ENCODE measurements at places on chromosomes 1 and 21. TPM values are rescaled to one million over a fixed set of nuclear protein-coding genes. Genes with fewer than 3 reads are reported as not detected.

GRCh38 chr1:26327956-26328362, 10.2 kb downstream of the CD52 start:
- no peaks in the 10 kb centered on the region for H3K27me3 ChIP-seq
- H3K27ac ChIP-seq, result no peak overlapping the region
- peaks cover under 1% of the 10 kb centered on the region for H3K36me3 ChIP-seq
- DNase-seq, result no peak
- no peak overlapping the region for H3K4me3 ChIP-seq
- H3K4me1 ChIP-seq, result peaks cover 3% of the 10 kb centered on the region

DNA sequence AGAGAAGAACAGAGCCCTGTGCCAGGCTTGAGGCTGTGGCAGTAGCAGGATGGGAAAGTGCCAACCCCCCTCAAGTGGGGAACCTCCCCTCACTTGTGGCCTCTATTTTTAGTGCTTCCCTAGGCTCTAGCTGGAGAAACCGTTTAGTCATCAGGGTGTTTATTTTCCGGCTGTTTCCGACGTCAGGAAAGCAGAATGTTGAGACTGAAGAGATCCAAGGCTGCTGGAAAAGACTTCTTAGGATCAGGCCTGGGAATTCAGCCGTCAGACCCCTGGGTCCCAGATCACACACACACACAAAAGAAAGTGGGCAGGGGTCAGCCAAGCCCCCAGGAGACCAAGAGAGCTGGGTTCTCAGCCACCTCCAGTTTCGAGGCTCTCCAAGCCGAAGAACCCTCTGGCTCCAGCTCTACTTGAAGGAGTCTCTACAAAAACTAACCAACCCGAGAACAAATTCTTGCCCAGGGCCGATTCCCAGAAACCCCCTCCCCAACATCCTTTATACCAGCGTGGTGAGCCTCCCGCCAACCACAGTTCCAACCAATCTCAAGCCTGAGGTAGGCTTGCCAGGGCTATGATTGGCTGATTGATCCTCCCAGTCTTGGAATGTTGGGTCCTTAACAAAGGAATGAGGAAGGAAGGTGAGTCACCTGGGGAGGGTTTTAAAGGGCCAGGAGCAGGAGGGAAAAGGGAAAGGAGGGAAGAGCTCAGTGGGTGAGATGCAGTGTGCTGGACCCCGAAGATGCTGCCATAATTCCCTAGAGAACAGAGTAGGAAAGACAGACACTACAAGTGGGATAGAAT, 2.5 kb upstream of the MEF2D start:
- no peak overlapping the region for H3K4me3 ChIP-seq
- no peak for DNase-seq
- H3K27me3 ChIP-seq, result no peaks in the 10 kb centered on the region
- peaks cover 67% of the 10 kb centered on the region for H3K4me1 ChIP-seq

DNA sequence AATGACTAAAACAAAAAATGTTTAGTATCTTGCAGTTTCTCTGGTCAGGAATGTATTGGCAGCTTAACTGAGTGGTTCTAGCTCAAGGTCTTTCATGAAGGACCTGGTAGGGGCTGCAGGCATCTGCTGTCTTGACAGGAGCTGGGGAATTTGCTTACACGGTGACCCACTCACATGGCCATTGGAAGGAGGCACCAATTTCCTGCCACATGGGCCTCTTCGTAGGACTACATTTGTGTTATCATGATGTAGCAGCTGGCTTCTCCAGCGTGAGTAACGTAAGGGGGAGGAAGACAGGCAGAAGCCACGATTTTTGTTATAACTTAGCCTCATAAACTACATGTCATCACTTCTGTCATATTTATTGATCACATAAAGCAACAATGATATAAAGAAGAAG, 376.3 kb downstream of the AMY1C start:
- H3K27me3 ChIP-seq, result no peaks in the 10 kb centered on the region
- H3K4me1 ChIP-seq, result no peaks in the 10 kb centered on the region
- H3K36me3 ChIP-seq, result no peaks in the 10 kb centered on the region
- no peak overlapping the region for H3K4me3 ChIP-seq
- no peak overlapping the region for H3K27ac ChIP-seq

DNA sequence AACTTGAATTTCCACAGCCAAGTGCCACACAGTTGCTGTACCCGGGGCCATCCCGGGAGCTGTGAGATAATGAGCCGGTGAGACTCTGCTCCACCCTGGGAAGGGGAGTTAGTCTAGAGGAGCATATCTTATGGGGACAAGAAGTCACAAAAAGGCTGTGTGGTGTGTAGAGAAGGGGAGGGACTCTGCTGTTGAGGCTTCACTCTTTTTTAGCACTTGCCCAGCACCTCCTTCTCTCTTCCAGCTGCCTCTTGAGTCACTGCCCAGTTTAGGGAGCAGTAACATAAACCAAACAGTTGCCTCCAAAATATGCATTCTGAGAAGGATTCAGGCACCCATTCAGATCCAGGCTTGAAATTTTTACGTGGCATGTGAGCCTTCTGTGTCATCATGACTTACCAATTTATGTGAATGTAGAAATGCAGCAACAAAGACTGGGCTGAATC, 744 bp upstream of the WDR26 start:
- H3K4me3 ChIP-seq, result peak overlapping the region; percentile 81
- no peaks in the 10 kb centered on the region for H3K27me3 ChIP-seq
- peak; percentile 49 for DNase-seq
- peaks cover 50% of the 10 kb centered on the region for H3K4me1 ChIP-seq
- H3K36me3 ChIP-seq, result peaks cover 31% of the 10 kb centered on the region

DNA sequence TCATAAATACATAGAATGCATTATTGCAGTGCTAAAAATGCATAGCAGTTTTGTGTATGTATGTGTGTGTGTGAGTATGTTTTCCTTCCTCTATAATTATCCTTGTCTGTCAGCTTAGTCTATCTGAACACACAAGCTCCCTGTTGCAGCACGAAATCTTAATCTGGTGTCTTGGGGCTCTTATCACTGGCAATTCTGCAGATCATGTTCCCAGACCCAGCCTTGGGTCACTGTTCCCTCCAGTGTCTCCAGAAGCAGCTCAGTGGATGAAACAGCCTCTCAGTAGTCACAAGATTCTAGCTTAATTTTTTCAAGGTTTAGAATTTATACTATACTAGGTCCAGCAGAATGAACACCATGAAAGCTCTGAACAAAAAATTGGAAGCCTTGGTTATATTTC, 777.9 kb downstream of the MRPL39 start:
- H3K4me1 ChIP-seq, result no peaks in the 10 kb centered on the region
- H3K36me3 ChIP-seq, result no peaks in the 10 kb centered on the region
- no peak overlapping the region for H3K4me3 ChIP-seq
- no peak overlapping the region for H3K27ac ChIP-seq
- no peak for DNase-seq

DNA sequence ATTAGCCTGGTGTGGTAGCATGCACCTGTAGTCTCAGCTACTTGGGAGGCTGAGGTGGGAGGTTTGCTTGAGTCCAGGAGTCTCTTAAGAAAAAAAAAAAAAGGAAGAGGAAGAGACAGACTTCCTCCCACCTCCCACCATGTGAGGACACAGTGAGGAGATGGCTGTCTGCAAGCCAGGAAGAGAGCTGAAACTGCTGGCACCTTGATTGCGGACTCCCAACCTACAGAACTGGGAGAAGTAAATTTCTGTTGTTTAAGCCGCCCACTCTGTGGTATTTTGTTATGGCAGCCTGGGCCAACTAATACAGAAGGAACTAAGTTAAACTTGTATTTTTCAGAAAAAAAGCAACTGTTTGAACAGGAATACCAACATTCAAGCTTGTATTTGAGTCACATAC, 21.7 kb downstream of the DOP1B start:
- DNase-seq, result no peak
- H3K36me3 ChIP-seq, result peaks cover 7% of the 10 kb centered on the region
- no peak overlapping the region for H3K27ac ChIP-seq
- no peaks in the 10 kb centered on the region for H3K27me3 ChIP-seq

GRCh38 chr1:26044971-26045721, 772 bp downstream of the SLC30A2 start:
- peaks cover 46% of the 10 kb centered on the region for H3K27me3 ChIP-seq
- no peaks in the 10 kb centered on the region for H3K36me3 ChIP-seq
- no peak overlapping the region for H3K4me3 ChIP-seq
- DNase-seq, result no peak
- H3K4me1 ChIP-seq, result peaks cover 2% of the 10 kb centered on the region

- H3K4me1 ChIP-seq, result peaks cover 5% of the 10 kb centered on the region
- no peak for DNase-seq
- H3K4me3 ChIP-seq, result no peak overlapping the region
- no peak overlapping the region for H3K27ac ChIP-seq
- no peaks in the 10 kb centered on the region for H3K27me3 ChIP-seq
Observed at GRCh38 chr1:89833183-89834082, 12.6 kb downstream of the LRRC8D start.

DNA sequence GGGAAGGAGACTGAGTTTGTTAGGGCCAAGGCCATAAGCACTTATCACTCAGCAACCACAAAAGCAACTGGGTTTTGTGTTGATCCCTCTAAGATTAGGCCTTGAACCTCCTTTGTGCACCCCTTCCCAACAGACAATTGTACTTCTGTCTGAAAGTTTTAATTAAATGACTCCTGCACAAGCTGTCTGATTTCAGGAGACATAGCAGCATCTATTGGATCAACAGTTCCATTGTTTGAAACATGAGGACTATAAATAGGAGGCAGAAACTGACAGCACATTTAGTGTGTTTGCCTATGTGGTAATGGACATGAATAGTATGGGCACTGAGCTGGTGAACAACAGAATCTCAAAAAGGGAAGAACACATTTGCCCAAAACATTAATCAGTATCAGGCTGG, 167.3 kb upstream of the KCNJ6 start:
- no peaks in the 10 kb centered on the region for H3K4me1 ChIP-seq
- no peaks in the 10 kb centered on the region for H3K36me3 ChIP-seq
- no peak overlapping the region for H3K27ac ChIP-seq
- no peak overlapping the region for H3K4me3 ChIP-seq
- H3K27me3 ChIP-seq, result peaks cover 3% of the 10 kb centered on the region

DNA sequence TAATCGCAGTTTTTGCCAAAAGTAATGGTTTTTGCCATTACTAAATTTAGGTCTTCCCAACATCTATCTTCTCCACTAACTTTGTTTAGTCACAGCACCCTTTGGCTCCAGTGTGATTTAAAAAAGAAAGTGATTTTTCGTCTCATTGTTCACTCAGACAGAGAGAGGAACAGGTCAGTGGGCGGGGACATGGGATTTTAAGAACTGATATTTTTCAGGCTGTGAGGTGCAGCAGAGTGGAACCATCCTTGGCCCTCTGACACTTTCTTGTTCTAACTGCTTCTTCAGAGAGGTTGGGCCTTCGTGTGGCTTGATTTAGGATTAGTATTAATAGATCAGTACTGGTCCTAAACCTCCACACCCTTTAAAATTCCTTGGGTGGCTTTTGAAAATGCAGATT, 38.8 kb downstream of the CASQ2 start:
- H3K4me1 ChIP-seq, result no peaks in the 10 kb centered on the region
- peaks cover 2% of the 10 kb centered on the region for H3K27me3 ChIP-seq
- no peak overlapping the region for H3K4me3 ChIP-seq
- no peak for DNase-seq
- H3K27ac ChIP-seq, result no peak overlapping the region

GRCh38 chr1:229091721-229092136, 179.2 kb upstream of the RAB4A start:
- no peaks in the 10 kb centered on the region for H3K36me3 ChIP-seq
- no peak for DNase-seq
- H3K4me1 ChIP-seq, result peaks cover 7% of the 10 kb centered on the region
- no peaks in the 10 kb centered on the region for H3K27me3 ChIP-seq
- no peak overlapping the region for H3K4me3 ChIP-seq
- no peak overlapping the region for H3K27ac ChIP-seq

SLC16A4 gene
- total RNA-seq, result 0.14 TPM

CCDC27 gene
- not detected for total RNA-seq

CAMK1G gene
- 0.23 TPM for total RNA-seq

IQGAP3 gene
- 16.0 TPM for total RNA-seq

RHOU gene
- total RNA-seq, result 1.2 TPM

FCN3 gene
- not detected for total RNA-seq

AMPD1 gene
- total RNA-seq, result not detected

CEP170 gene
- total RNA-seq, result 56.7 TPM

BGLAP gene
- 2.4 TPM for total RNA-seq

RAB25 gene
- total RNA-seq, result 0.77 TPM

Measured in activated CD4-positive, alpha-beta T cell treated with anti-CD3 and anti-CD28 coated beads for 36 hours (primary cell).